ENCODE measurements at places on chromosomes 2 and 18. TPM values are rescaled to one million over a fixed set of nuclear protein-coding genes. Genes with fewer than 3 reads are reported as not detected.

Gene NEU2
- total RNA-seq, result not detected

Gene SNED1
- total RNA-seq, result 6.8 TPM

Gene DCDC2C
- not detected for total RNA-seq

Gene SLC4A3
- total RNA-seq, result 8.1 TPM

Gene C2orf69
- 12.3 TPM for total RNA-seq

Gene FZD7
- 5.8 TPM for total RNA-seq

Gene SANBR
- total RNA-seq, result 18.6 TPM

Gene LRRC30
- not detected for total RNA-seq

Gene TSPYL6
- total RNA-seq, result not detected

Gene SPIRE1
- total RNA-seq, result 49.5 TPM
